Uterus (tissue), 4 donors: ENCODE measurements at places on chromosomes 16 and 17. TPM values are rescaled to one million over a fixed set of nuclear protein-coding genes. Genes with fewer than 3 reads are reported as not detected.

Gene CDK3
- total RNA-seq = 9.6 TPM

DNA sequence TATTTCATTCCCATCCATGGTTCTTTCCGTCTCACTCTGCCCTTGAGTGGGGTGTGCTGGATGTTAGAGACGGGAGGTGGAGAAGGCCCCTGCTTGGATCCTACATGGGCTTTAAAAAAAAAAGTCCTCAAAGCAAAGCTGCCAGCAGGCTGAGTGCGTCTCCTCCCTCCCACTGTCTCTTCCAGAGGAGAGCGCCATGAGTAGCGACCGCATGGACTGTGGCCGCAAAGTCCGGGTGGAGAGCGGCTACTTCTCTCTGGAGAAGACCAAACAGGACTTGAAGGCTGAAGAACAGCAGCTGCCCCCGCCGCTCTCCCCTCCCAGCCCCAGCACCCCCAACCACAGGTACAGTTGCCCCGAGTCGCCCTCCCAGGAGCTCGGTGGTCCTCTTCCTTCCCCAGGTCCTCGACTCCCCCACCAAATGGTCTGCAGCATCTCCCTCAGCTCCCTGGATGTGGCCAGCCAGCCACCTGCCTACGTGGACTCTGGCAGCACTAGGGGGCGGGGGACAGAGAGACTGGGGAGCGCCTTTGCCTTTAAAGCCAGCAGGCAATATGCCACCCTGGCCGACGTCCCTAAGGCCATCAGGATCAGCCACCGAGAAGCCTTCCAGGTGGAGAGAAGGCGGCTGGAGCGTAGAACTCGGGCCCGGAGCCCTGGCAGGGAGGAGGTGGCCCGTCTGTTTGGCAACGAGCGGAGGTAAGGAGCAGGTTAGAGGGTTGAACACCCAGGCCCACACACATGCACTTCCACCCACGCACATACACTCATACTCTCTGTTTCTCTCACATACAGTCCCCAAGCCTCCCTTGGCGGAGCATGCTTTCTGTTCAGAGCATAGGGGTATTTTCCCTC lies 68.2 kb downstream of the PLD6 start:
- DNase-seq = no peak
- no peaks in the 10 kb centered on the region for H3K36me3 ChIP-seq
- H3K4me1 ChIP-seq = no peaks in the 10 kb centered on the region

DNA sequence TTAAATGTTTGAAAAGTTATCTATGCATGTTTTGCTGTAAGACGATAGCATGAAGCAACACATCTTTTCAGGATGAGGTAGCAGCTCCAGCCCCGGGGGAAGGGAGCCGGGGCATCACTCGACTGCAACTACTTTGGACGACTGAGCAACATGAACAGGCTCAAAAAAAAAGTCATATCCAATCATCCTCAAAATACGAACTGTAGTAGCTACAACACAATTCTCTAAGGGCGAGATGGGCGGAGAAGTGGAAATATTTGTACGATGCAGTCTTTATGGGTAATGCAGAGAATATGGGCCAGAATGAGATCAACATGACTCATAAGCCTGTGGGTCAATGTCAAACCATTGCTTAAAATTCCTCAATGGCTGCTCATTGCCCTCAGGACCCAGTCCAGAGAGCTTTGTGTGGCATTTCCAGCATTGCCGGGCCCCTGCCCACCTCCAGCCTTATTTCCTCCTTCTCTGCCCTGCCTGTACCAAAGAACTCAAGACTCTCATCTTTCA lies 17.7 kb upstream of the SMURF2 start:
- no peaks in the 10 kb centered on the region for H3K4me1 ChIP-seq
- H3K27me3 ChIP-seq = no peaks in the 10 kb centered on the region
- no peak for DNase-seq

DNA sequence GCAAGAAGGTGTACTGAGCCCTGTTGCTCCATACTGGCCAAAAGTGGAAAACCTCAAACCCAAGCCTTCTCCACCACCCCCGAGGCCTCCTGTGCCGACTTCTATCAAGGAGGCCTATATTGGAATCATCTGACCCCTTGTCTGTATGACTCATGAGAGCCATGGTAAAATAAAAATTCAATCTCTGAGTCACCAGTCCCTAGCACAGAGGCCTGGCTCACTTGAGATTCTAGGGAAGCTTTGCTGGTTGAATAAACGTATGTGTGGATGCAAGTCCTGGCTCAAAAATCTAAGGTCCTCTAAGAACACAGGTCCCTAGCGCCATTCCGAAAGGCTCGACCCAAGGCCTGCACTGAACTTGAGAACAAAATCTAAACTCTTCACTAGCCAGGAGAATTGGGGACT lies 15.0 kb downstream of the NSMCE1 start:
- no peaks in the 10 kb centered on the region for H3K27me3 ChIP-seq
- no peak overlapping the region for H3K4me3 ChIP-seq
- no peaks in the 10 kb centered on the region for H3K4me1 ChIP-seq
- H3K36me3 ChIP-seq = no peaks in the 10 kb centered on the region

- no peak for DNase-seq
- H3K27me3 ChIP-seq = no peaks in the 10 kb centered on the region
- H3K4me1 ChIP-seq = no peaks in the 10 kb centered on the region
- no peaks in the 10 kb centered on the region for H3K36me3 ChIP-seq
Measured at GRCh38 chr16:81696166-81696960, 82.7 kb upstream of the PLCG2 start.

- no peak for DNase-seq
- no peak overlapping the region for H3K4me3 ChIP-seq
- no peak overlapping the region for H3K27ac ChIP-seq
- H3K4me1 ChIP-seq = no peaks in the 10 kb centered on the region
Measured at GRCh38 chr16:23288209-23288608, 13.9 kb upstream of the SCNN1B start.

DNA sequence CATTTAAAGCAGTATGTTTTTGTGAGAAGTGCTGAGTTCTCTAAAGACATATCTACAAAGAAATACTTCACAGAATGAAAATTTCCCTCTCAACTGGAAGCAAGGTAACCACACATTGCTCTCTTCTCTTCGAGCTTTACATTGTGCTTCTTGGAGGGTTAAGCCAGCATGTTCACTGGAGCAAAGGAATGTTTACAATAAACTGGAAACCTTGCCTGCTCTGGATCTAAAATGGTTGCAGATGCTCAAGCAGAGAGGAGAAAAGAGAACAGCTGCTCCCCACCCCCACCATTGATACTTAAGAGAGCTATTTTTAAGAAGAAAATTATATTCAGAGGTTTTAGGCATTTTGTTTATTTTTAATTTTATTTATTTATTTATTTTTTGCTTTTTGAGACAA lies 213.1 kb downstream of the CEP112 start:
- H3K4me1 ChIP-seq = no peaks in the 10 kb centered on the region
- DNase-seq = no peak
- H3K27me3 ChIP-seq = no peaks in the 10 kb centered on the region
